ENCODE measurements at places on chromosomes 16 and 17. TPM values are rescaled to one million over a fixed set of nuclear protein-coding genes. Genes with fewer than 3 reads are reported as not detected.

- DNase-seq: no peak
Measured at GRCh38 chr16:48511071-48511540, 98.9 kb downstream of the N4BP1 start.

- DNase-seq: peak; percentile 56
Measured at GRCh38 chr16:29926711-29927052, 656 bp upstream of the KCTD13 start.

DNA sequence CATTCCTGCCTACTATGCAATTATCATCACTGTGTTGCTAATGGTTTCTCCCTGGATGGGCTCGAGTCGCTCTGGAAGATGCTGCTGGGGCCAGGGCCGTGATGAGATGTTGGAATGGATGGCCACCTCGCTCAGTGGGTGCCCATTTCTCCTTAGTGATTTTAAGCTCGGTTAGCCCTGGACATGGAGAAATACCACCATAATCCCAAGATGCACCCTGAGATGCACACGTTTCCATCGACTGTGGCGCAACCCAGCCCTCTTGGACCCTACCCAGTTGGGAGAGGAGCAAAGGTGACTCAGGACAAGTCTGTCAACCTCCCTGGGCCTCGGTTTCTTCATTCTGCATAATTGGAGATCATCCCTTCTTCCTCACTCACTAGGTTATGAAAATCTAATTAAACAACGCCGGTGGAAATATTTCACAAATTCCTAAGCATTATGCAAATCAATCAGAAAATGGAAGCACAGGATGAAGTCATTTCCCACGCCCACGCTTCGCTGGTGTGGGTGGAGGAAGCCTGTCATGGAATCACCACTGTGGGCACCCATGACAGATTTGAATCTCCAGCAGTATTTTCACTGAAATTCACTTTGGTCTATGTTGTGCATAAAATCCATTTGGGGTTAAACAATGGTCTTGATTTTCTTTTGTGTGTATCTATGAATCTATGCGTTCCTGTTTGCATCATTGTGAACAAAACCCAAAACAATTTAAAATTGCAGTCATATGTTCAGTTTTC, 195.2 kb downstream of the AXIN2 start:
- DNase-seq: no peak

DNA sequence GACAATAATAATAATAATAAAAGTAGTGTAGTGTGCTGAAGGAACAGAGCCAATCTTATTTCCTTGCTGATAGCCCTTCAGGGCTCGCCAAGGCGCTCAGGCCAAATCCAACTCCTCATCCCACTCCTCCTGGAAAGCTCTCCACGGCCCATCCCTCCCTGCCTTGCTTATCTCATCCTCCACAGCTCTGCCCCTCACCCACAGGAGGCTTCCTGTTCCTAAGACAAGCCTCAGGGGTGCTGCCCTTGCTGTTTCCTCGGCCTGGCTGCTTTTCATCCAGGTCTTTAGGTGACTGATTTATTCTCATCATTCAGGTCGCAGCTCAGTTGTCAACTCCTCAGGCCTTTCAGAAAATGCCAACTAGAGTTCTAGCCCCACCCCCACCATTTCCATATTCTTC, 11.2 kb downstream of the GTF3C1 start:
- DNase-seq: no peak

DNA sequence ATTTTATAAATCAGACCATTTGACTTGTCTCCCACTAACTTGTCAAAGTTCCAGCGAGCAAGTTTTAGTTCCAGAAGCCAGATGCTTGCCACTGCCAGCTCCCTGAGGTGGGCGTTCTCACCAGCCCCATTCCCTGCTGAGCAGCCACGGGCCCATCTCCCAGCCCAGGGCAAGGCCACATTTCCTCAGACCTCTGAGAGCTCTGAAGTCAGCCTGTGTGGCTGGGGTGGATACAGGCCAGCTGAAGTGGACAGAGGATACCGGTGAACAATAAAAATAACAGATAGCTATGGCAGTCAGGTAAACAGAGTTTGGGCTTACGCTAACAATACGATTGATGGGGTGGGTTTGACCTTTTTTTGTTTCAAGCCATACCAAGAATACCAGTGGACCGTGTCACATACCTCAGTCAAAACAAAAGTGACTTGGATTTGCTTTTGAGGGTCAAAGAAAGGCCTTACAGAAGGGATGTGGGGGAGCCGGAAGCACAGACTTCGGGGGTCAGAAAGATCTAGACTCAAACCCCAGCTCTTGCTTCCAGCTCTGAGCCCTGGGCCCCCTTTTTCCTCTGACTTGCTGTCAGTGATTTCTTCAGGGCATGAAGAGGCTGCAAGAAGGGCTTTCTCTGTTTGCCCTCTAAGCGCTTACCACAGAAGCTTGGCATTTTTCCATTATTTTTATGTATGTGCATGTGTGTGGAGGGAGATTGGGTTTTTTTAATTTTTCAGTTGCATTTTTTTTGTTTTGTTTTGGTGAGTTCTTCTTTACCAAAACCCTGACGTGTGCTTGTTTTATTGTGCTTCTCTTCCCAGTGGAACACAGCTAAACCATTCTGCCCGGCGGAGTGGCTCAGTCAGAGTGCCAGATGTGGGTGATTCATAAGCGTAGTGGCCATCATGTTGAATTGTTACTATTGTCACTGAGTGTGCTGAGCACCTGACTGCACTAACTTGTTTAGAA, 109.9 kb downstream of the GNAO1 start:
- DNase-seq: no peak

- DNase-seq: peak; percentile 22
Measured at GRCh38 chr17:58344791-58345157, 7.2 kb downstream of the SUPT4H1 start.

- DNase-seq: no peak
Measured at GRCh38 chr16:7382521-7382920, 49.9 kb downstream of the RBFOX1 start.

RHBDF1 gene
- total RNA-seq: 36.7 TPM

MT1E gene
- total RNA-seq: 64.7 TPM

KIF2B gene
- total RNA-seq: not detected

Measured in left colon (tissue), 2 donors.